ENCODE measurements at places on chromosomes 6 and 20.

- no peak for DNase-seq
Observed at GRCh38 chr20:58922036-58922435, 59.0 kb upstream of the NELFCD start.

DNA sequence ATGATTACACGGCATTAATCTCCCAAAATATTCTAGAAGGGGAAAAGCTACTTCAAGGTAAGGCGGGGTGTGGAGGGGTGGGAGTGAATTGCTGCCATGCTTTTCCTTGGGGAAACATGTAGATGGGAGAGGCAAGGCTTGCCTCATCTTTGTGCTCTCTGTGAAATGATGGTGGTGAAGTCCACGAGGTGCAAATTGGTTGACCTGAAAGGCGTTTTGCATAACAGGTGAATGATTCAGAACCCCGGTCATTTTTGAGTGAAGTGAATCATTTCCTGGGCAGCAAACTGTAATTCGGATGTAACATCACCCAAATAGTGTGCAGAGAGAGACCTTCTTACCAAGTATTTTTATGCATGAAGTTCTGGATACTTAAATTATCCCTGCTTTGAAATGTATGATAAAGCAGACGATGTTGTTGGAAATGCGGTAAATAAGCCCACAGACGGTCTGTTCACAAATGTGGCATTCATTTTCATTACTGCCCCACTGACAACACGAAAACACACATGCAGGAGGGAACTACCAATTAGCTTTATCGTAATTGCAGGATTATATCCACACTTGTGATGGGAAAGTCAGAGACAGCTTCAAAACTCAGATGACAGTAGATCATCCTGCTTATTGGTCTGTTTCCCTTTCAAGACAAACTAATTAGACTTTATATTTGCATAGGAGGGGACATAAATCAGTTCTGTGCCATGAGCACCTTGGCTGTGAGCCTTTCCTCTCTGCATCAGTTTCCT, 3.0 kb downstream of the CDH4 start:
- no peak for DNase-seq

- no peak for DNase-seq
Observed at GRCh38 chr6:168876956-168877355, 376.7 kb downstream of the THBS2 start.

- no peak for DNase-seq
Observed at GRCh38 chr6:158028876-158029275, 47.2 kb downstream of the SYNJ2 start.

- no peak for DNase-seq
Observed at GRCh38 chr20:61556111-61556510, 304.1 kb downstream of the CDH4 start.

- no peak for DNase-seq
Observed at GRCh38 chr6:113875470-113875869, 18.3 kb downstream of the MARCKS start.

- no peak for DNase-seq
Observed at GRCh38 chr20:15498926-15499325, 1074.3 kb downstream of the KIF16B start.

GRCh38 chr20:49677777-49678758, 35.6 kb downstream of the B4GALT5 start:
- no peak for DNase-seq

DNA sequence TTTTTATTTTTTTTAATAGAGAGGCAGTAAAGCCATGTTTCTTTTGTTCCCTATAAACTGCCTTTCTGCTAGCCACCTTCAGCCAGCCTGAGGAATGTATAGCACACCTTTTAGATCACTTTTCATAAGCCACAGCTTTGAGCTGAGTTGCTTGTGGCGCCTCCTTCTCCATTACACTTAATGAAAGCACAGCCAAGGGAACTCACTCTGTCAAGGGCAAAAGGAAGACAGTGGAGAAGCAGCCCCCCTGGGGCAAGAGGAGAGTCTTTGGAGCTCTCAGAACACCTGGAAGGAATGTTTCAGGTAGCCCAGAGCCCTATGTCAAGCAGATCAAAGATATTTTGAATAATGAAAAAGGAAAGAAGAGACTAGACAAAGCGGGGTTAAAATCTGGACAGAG, 235.1 kb downstream of the CLIC5 start:
- no peak for DNase-seq

- no peak for DNase-seq
Observed at GRCh38 chr6:1527073-1527457, 82.7 kb upstream of the FOXC1 start.

DNA sequence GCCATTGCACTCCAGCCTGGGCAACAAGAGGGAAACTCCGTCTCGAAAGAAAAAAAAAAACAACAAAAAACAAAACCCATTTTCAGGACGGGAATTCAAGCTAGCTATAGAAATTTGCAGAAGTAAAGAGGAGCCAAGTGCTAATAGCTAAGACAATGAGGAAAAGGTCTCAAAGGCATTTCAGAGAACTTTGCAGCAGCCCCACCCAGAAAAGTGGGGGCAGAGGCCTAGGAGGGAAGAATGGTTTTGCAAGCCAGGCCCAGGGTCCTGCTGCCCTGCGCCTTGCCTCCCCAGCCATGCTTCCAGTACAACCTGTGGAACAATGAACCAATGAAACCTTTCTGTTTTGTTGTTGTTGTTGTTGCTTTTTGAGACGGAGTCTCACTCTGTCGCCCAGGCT, 38.3 kb upstream of the SAMHD1 start:
- DNase-seq, result no peak

DNA sequence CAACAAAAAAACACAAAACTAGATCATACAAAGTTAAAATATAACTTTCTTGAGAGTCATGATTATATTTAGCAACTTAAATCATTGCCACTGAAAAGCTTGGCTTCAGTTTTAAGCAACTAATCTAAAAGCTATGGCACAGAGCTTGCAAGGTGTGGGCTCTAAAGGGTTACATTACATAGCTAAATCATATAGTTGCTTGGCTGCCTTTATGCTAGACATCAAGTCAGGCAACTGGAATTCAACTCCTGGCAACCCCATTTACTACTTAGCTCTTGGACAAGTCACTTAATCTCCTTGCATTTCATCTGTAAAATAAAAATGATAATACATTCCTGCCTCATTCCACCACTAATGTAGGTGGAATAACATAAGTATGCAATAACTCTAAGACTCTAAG, 40.9 kb upstream of the GCM1 start:
- no peak for DNase-seq

Measured in germinal center (tissue), 1 donor.